ENCODE measurements at places on chromosomes 4 and X.

GRCh38 chr4:22190855-22191254 lies 242.3 kb upstream of the KCNIP4 start:
- no peak for DNase-seq

DNA sequence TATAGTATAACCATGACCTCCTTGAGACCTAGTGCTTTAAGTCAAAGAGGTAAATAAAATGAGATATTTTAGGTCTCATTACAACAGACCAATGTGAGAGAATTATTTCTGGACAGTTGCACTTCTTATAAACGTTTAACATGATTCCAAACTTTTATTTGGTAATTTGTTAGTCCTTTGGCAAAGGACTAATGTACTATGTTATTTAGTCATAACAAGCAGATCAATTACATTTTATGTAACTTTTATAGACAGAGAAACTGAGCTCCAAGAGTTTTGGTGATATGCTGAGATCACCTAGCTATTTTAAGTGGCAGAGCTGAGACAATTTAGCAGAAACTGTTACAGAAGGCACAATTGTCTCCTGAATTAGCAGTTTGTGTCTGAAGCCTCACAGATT lies 2.6 kb upstream of the SNCA start:
- DNase-seq, result no peak

GRCh38 chr4:25795091-25795490 lies 67.7 kb downstream of the SEL1L3 start:
- DNase-seq, result no peak

DNA sequence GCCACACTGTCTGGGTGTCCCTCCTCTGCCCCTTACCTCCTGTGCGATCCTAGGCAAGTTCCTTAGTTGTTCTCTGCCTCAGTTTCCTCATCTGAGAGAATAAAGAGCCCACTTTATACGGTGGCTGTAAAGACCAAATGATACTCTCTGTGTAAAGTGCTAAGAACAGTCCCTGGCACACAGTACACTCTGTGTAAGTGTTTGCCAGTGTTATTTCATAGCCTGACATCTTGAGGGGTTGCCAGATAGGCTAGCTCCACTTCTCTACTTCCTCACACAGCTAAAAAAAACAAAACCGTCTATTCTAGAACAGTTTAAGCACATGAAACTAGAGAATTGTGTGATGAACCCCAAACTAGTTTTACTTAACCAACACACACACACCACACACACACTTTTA lies 17.1 kb downstream of the SPON2 start:
- DNase-seq, result no peak

GRCh38 chrX:16250296-16250695 lies 83.0 kb downstream of the MAGEB17 start:
- no peak for DNase-seq

GRCh38 chr4:99783940-99784339 lies 32.7 kb upstream of the DAPP1 start:
- no peak for DNase-seq

GRCh38 chr4:161696944-161697343 lies 466.9 kb downstream of the FSTL5 start:
- no peak for DNase-seq

- no peak for DNase-seq
Measured at GRCh38 chrX:8629871-8630270, 102.1 kb downstream of the ANOS1 start.

DNA sequence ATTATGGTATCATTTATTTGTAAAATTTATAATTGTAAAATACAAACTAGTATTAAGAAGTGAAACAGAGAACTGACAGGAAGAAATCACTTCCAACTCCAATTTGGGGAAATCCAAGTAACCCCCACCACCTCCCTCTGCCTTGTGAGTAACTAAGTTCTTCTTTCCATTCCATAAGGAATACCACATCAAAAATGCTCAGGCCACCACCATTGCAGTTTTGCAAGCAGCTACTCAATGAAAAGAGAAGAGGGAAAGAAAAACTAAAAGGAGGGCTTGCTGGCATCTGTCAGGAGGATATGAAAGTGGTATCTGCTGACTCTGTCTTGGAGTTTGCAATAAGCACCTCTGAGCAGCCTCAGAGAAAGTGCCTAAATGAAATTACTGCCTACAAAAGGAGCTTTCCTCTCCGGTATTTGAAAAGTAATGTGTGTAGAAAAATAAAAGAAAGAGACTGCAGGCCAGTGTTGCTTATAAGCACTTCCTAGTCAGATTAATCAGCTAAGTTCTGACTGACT lies 228.7 kb downstream of the OPHN1 start:
- DNase-seq, result no peak

DNA sequence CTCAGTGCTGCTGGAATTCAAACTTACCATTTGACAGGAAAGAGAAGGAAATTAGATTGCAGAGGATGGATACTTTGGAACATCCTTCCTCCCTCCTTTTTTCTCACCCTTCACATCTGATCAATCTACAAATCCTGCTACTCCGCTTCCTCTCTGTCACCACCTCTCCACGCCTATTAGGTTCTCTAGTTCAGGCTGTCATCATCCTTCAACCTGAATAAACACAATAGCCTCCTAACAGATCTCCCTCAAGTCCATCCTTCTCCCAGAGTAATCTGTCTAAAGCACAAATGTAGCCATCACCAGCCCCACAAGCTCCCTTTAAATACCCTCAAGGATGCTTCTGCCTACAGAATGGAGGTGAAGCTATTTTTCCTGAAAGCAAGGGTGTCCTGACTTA lies 20.0 kb upstream of the SLAIN2 start:
- no peak for DNase-seq

GRCh38 chr4:15385928-15386327 lies 41.9 kb upstream of the C1QTNF7 start:
- no peak for DNase-seq

DNA sequence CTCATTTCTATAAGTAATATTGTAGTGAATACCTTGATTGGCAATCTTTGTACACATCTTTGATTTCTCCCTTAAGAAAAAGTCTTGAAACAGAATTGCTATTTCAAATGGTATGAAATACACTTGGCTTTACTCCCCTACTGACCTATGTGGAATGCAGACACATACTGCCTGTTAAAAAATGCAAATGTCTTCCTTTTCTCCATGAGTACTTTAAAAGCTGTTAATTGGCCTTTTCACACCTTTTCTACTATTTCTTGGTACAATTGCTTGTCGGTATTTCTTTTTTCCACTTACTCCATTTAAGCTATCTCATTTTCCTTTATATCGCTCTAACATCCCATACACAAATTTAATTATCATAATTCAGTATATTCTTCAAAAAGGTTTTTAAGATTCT lies 87.2 kb downstream of the FRYL start:
- no peak for DNase-seq

GRCh38 chr4:123102897-123103471 lies 180.6 kb upstream of the NUDT6 start:
- no peak for DNase-seq

DNA sequence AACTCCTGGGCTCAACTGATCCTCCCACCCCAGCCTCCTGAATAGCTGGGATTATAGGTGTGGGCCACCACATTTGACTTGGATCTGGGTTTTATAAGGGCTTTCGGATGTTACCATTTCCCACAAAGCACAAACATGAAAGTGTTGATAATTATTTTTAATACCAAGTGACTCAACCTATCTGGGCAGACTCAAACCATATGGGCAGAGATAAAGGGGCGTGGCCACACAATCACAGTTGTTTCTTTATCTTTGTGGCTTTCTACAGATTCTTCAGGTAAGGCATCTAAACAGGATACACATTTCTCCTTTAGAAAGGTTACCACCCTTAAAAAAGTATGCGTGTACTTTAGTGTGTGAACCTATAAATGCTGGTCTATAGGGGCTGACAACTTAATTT lies 122.5 kb downstream of the ZNF827 start:
- no peak for DNase-seq

GRCh38 chr4:134018846-134019245 lies 182.7 kb downstream of the PABPC4L start:
- no peak for DNase-seq

GRCh38 chrX:85365370-85365995 lies 14.0 kb downstream of the POF1B start:
- DNase-seq, result no peak
